ENCODE measurements at places on chromosomes 12 and 14. TPM values are rescaled to one million over a fixed set of nuclear protein-coding genes. Genes with fewer than 3 reads are reported as not detected.

Gene PDE6H
- not detected for total RNA-seq

Gene HOXC4
- total RNA-seq, result 1.1 TPM

Gene TOMM20L
- total RNA-seq, result not detected

Gene APOF
- total RNA-seq, result not detected

Gene C1RL
- 23.3 TPM for total RNA-seq

Gene GPR135
- 1.8 TPM for total RNA-seq

Gene LPAR5
- 16.8 TPM for total RNA-seq

Gene COCH
- total RNA-seq, result 2.3 TPM

Gene CLEC9A
- total RNA-seq, result not detected

Gene GZMB
- total RNA-seq, result 354 TPM

Gene PIWIL1
- total RNA-seq, result not detected

Gene BCL2L14
- 5.7 TPM for total RNA-seq

Gene GPHN
- 14.4 TPM for total RNA-seq

Gene SALL2
- total RNA-seq, result 2.0 TPM

Gene CDH24
- total RNA-seq, result 1.6 TPM

Gene NINJ2
- total RNA-seq, result 8.0 TPM

Gene RD3L
- total RNA-seq, result not detected

Gene ACVRL1
- total RNA-seq, result not detected

Gene SIRT4
- total RNA-seq, result 1.4 TPM

Gene MANSC4
- not detected for total RNA-seq

Gene PLCZ1
- not detected for total RNA-seq

Gene ZNF385A
- 0.74 TPM for total RNA-seq

Gene TEX52
- total RNA-seq, result 0.40 TPM

Gene TAS2R46
- 1.5 TPM for total RNA-seq

Gene RASSF9
- total RNA-seq, result not detected

Gene GUCY2C
- not detected for total RNA-seq

Gene EGLN3
- total RNA-seq, result 13.7 TPM

Gene KLRG1
- 4.6 TPM for total RNA-seq

Gene POU6F1
- total RNA-seq, result 2.2 TPM

Gene KRT72
- total RNA-seq, result 0.40 TPM

Gene TSHR
- not detected for total RNA-seq

Gene SERPINA12
- total RNA-seq, result not detected

Gene OAS3
- total RNA-seq, result 199 TPM

Gene ZNF891
- 2.3 TPM for total RNA-seq
